Activated T-cell treated with anti-CD3 and anti-CD28 coated beads, Interleukin-2, amount 50 U/mL, for 48 hours (primary cell): ENCODE measurements at places on chromosomes 6 and 20.

GRCh38 chr20:4550740-4551139 is 171.0 kb upstream of the PRND start:
- DNase-seq: no peak

GRCh38 chr20:24790746-24791283 is 158.3 kb upstream of the CST7 start:
- DNase-seq: no peak

- DNase-seq: no peak
Observed at GRCh38 chr6:80163754-80164187, 57.3 kb downstream of the BCKDHB start.

- DNase-seq: no peak
Observed at GRCh38 chr6:69601132-69601531, 195.7 kb downstream of the LMBRD1 start.

- DNase-seq: no peak
Observed at GRCh38 chr6:74720923-74721322, 484.9 kb downstream of the COL12A1 start.

DNA sequence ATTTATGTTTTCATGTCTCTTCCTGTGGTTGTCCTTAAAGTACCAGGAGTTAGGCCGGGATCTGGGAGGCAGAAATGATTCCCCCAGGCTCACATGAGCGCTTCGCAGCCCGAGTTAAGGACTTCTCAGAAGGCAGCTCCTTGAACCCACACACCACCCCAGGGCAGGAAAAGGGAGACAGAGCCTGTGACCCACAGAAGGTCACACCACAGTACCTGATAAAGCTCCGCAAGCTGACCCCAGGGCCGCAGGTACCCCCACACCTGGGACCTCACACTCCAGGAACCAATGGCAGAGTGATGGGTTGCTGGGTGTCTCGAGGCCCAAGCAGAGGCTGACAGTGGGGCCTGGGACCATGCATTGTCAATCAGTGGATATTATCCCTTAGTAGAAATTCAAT is 207.6 kb downstream of the CDH4 start:
- DNase-seq: no peak
